ENCODE measurements at places on chromosomes 13 and 19.
A peak's percentile ranks its signal among the peaks of the same experiment; 100 is the strongest.

- DNase-seq, result no peak
Measured at GRCh38 chr19:15225760-15226159, 6.5 kb downstream of the EPHX3 start.

DNA sequence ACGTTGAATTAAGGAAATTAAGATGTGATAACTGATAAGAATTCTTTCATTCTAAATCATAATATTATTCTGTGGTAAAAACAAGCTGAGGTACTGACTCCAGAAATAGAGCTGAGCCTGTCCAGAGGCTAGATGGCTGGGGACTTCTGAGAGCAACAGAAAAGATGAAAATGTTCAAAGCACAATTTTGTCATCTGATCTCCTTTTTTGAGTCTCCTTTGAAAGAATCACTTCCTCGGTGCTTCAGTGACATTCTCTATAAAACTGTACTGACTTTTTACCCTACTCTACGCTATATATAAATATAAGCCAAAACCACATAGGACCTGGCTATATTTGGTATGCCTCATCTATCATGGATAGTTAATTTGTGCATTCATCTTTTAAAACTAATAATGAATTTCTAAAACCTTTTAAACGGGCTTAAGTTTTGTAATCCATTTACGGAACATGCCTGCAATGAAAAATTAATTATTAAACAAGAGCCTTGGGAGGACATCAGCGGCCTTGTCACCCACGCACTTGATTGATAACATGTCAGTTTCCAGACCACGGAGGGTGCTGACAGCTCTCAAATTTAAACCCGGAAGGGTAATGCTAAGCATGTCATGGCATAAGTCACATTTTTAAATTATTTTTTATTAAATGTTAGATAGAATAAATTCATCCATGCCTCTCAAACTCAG lies 235.5 kb downstream of the PCDH9 start:
- no peak for DNase-seq

- no peak for DNase-seq
Measured at GRCh38 chr13:106173346-106173745, 362.1 kb downstream of the EFNB2 start.

DNA sequence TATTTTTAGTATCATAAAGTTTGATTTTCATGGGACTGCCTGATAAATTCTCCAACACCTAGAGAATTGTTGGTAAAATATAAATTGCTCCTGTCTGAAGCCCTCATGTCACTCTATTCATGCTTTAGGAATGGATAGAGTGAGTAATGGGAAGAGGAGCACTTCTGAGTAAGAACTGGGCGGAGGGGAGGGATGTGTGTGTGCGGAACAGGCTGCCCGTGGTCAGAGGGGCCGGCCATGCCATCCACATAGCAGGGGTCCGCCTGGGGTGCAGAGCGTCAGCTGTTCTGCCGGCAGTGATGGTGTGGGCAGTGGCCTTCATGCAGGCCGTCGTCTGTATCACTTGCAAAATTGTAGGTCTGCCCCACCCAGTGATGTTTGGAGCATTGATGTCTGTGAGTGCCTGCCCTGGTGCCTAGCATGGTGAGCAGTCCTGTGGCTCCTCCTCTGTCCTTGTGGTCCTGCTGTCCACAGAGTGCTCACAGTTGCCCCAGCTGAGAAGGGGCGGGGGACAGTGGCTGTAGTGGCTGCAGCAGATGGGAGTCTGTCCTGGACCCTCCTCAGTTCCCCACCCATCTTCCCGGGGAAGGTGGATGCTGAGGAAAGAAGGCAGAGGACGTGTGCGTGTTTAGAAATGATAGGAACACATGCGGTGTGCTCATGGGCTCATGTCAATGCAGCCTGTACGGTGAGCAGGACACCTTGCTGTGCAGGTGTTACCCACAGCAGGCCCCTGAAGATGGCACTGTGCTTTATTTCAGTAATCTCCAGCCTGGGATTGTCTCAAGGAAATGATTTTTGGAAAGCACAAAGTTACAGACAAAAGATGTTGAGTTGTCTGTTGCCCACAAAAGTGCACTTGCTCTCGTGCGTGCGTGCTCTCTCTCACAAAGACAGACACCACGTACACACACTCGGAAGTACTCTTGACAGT lies 49.4 kb upstream of the TEX29 start:
- no peak for DNase-seq

DNA sequence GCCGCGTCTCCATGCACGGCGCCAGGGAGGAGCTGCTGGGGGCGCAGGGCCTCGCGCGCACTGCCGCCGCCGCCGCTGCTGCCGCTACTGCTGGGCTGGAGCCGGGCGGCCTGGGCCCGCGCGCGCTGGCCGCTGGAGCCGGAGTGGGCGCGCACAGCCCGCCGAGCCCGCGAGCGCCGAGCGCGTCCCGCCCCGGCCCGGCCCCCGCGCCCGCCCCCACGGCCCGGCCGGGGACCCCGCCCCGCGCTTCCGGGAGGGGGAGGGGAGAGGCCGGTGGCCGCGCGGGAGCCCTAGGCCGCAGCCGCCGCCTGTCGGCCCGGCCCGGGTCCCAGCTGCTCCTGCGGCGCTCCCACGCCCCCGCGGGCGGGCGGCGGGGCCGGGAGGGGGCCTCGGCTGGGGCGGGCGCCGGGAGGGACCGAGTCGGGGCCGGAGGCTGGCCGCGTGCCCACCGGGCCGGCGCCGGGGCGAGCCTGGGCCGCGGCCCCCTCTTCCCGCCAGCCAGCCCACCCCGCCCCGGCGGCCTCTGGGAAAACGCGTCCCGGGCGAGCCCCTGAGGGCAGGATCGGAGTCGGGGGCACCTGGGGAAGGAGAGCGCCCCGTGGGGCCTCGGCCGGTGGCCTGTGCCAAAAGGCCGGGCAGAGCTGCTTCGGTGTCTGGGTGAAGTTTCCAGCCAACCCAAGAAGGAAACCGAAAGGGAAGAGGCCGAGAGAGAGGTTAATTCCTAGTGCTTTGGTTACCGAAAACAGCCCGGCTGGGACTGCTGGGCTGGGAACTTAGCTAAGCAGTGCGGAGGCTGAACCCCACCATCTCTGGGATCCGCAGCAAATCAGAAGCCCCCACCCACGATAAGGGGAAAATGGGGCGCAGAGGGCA lies at the start of gene STK24:
Gene STK24, minus strand, starts transcription at position 145 of the 873 bp plus-strand sequence. CDS start 321 bp downstream, outside the sequence.
- peak; percentile 57 for DNase-seq

DNA sequence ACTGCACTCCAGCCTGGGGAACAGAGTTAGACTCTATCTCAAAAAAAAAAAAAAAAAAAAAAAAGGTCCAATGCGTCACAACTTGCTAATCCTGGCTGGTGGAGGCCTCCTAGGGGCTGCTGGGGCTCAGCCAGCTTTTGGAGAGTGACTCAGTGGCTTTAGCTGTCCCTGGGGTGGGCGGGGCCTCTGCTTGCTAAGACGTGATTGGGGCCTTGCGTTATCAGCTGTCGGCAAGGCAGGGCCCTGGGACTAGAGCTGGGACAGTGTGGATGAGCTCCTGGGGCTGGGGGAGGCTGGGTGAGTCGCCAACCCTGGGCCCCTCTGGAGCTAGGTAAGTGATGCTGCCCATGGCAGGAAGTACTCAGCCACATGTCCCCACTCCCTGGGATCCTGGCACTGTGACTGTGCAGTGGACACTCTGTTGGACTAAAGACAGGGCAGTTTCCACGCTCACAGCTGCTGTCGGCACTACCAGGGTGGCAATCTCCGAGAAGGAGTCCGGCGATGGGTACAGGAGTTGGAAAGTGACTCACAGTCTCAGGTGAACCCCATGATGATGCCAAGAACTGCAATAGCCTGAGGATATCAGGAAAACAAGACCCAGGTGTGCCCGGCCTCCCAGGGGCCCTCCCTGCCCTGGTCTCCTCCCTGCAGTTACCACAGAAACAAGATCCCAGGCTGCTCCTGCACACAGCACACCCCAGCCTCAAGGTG lies 32.2 kb downstream of the F2RL3 start:
- DNase-seq, result no peak

DNA sequence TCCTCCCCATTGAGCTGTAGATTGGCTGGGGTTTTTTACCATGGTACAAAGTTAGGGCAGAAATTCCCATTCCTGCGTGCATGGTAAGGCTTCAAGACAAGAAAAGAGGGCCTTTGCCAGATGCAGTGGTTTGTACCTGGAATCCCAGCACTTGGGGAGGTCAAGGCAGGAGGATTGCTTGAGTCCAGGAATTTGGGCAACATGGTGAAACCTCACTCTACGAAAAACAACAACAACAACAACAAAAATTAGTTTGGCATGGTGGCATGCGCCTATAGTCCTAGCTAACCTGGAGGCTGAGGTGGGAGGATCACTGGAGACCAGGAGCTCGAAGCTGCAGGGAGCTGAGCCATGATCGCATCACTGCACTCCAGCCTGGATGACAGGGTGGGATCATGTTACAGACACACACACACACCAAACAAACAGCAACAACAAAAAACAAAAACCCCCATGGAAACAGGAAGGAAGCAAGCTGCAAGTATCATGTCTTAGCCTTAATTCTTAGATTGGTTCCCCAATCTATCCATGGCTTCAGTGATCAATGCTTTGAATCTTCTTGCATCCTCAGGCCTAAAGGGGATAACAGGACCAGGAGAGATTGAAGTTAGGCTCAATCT lies 5.5 kb upstream of the WTIP start:
- DNase-seq, result no peak

GRCh38 chr13:84479656-84480055 lies 597.4 kb upstream of the SLITRK1 start:
- DNase-seq, result no peak

DNA sequence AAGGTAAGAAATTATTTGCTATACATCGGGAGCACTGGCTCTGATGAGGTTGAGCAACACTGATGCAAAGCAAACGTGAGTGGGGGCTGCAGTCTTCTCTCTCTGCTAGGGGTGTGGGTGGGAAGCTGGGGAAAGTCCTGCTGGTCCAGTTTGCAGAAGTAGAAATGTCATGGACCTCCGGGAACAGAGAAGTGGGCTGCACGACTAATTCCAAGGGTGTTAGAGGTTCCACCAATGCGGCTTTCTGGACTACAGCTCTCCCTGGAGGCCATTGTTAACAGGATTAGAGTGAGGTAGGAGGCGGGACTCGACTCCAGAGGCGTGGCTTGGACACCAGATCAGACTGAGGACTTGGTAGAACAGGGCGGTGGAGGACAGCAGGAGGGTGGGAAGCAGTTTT lies 5.7 kb upstream of the FBXO27 start:
- no peak for DNase-seq

- no peak for DNase-seq
Measured at GRCh38 chr19:7894612-7895309, 6.5 kb downstream of the LRRC8E start.

GRCh38 chr13:113152984-113153809 lies 5.3 kb upstream of the PROZ start:
- DNase-seq, result peak; percentile 65

DNA sequence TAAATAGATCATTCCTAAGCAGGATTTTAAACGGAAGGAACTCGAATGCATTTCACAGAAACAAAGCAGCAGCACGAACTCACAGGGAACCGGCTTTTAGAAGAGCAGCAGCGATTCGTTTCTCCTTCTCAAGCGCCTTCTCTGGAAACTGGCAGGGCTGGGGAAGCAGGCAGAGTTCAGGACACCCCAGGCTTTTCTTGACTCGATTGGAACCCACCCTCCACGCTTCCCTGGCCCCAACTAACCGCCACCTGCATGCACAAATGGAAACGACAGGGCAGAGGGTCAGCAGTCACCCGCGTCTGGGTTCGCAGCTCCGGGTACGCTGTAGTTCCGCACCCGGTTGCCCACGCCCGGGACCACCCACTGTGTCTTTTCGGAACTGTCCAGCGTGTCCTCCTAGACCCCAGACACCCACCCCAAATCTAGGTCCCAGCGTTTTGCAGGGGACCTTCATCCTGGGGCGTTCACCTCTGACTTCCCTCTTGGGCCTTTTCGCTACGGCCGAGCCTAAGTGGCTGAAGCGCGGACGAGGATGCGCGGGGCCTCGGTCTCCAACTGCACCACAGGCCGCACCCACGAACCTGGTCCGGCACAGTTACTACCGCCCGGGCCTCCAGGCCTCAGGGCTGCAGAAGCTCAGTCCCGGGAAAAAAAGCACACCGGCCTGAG lies 500 bp downstream of the ZFP30 start:
- no peak for DNase-seq

DNA sequence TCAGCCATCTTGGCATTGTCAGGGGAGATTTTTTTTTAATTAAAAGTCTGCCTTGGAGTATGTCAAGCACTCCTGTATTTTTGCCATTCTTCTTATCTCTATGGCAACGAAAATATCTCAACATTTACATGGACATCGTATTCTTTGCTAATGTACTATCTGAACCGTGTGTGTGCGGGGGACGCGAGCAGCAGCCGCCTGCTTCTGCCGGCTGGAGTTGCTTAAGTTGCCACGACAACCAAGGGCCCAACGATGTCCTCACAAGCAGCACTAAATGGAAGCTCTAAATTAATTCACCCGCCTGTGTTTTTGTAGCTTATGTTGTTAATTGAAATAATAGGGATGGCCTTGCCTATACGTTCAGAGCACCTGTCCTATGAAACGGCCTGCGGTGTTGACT lies 309.5 kb downstream of the TEX29 start:
- DNase-seq, result no peak

DNA sequence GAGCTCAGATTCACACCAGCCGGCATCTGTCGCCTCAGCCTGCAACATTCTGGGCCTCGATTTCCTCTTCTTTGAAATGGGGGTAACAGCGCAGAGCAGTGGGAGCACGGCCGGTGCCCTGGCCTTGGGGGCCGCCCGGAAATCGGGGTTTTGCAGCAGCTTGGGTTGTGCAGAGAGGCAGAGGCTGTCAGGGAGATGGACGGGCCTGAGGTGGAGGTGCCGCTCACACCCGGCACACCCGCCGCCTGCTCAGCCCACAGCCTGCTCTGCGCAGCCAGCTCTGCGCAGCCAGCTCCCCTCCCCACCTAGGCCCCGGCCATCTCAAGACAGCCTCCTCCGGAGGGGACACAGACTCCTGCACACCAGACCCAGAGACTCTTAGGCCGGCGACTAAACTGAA lies 10.6 kb downstream of the KLF2 start:
- DNase-seq, result no peak

GRCh38 chr13:110886870-110887596 lies 27.8 kb downstream of the ANKRD10 start:
- DNase-seq, result no peak

GRCh38 chr13:40017662-40018262 lies 362.3 kb downstream of the COG6 start:
- DNase-seq, result no peak

DNA sequence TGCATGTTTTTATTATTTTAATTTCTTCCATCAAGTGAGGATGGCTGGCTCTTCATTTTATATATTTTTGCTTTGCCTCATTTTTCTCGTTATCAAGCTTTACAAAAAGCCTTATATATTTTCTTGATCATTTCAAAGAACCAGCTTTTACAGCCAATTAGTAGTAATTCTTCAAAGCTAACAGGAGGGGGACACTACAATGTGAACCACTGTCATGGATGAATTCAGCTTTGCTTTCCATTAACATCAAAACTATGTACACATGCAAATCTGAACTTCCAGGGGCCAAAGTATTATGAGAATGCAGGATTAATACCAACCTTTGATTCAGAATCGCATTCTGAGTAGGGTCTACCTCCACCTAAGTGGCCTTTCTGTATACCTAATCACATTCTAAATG lies 11.1 kb downstream of the UQCRFS1 start:
- DNase-seq, result no peak

- DNase-seq, result peak; percentile 8
Measured at GRCh38 chr13:28041031-28041461, 52.6 kb upstream of the URAD start.

All from substantia nigra (tissue), 51 donors.